ENCODE measurements at places on chromosomes 7 and 10.

DNA sequence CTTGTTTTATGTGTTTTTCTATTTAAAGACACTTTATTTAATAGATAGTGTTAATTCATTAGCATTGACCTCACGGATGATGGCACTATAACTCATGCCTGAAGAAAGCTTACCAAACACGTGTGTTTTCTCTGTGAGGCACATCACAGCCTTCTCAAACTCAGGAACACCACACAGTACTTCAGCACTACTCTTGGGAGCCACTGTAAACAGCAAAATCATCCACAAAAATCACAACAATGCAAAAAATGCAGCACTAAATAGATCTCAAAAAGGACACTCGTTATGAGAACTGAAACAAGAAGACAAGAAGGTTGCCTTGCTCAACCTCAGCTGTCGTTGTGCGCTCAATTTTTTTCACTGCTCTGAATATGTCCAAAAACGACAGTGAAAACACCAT, 12.0 kb upstream of the PARP12 start:
- no peak for DNase-seq

DNA sequence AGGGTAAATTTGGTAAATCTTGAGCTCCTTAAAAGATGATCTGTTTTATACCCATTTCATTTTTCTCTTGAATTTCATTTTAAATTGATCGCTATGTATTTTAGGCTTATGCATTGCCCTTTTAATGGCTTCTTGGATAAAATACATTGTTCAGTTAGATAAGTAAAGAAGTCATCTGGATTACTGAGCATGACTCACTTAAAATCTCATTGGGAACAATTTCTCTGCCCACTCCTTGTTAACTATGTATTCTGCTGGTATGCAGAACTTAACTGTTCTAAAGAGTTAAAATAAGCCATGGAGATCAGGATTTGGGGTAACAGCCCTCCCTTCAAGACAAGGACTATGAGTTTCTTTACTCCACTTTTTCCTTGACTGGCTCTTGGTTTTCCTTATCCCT, 134.2 kb downstream of the SND1 start:
- no peak for DNase-seq

DNA sequence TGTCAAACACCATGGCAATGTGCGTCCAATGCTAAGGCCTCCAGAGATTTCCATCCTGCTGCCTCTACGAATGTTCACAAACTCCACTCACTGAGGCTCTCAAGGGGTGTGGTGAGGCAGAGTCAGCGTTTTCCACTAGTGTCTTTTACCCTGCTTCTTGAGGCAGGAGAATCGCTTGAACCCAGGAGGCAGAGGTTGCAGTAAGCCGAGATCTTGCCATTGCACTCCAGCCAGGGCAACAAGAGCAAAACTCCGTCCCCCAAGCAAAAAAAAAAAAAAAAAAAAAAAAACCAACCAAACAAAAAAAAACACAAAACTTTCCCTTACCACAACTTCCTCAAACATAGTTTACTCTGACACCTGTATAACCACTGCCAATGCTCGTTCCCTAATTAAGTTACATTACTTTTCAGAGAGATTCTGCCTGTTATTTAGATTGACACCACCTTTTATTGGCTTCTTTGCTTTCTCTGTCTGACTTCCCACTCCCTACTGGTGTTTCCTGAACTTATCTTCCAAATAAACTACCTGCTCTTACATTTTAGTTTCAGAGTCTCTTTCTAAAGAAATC, 102.1 kb upstream of the ZNF746 start:
- DNase-seq = no peak

DNA sequence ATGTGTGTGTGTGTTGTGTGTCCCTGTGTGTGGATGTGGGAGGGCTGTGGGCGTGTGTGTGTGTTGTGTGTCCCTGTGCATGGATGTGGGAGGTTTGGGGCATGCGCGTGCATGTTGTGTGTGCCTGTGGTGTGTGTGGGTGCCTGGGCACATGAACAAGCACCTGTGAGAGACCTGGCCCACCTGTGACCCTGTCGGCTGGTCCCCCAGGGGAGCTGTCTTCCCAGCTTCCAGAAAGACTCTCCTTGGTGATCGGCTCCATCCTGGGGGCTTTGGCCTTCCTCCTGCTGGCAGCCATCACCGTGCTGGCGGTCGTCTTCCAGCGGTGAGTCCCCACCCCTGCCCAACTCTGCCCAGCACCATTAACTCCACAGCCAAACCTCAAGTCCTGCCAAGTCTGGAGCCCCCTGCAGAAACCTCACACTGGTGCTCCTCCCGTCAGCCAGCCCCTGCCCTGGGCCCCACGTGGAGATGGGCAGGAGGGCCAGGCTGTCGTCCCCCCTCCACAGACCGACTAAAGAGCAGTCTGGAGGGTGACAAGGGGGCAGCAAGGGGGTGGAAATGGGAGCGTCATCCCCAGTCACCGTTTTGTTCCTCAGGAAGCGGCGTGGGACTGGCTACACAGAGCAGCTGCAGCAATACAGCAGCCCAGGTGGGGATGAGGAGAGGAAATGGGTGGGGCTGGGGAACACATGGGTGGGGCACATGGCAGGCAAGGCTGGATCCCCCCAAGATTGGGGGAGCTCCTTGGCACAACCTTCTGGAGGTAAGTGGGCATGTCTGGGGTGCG, 12.7 kb downstream of the EPHB6 start:
- DNase-seq = no peak

- no peak for DNase-seq
These were observed 16.6 kb upstream of the AQP1 start for GRCh38 chr7:30894866-30895605.

GRCh38 chr10:61589547-61590243, 73.0 kb upstream of the CABCOCO1 start:
- DNase-seq = no peak

GRCh38 chr7:106167439-106168136, 55.5 kb upstream of the SYPL1 start:
- DNase-seq = no peak

DNA sequence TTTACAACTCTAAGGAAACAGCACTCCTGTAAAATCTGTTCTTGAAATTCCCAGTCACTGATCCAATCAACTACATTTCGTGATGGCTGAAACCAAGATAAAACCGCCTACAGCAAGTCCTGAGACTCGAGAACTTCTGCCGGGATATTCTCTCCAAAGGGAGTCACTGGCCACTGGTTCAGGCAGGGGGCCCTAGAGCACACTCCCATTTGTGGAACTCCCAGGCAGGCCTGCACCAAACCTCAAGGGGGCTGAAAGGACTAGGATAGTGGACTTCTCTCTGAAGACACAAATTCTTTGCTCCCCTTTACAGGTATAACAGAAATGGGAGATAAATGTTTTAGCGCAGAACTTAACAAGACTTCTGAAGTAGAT, 16.3 kb downstream of the CYTH3 start:
- DNase-seq = no peak

GRCh38 chr7:128791121-128791971, at the start of gene CCDC136:
Gene CCDC136 (plus strand): TSS chr7:128791968. CDS start chr7:128792412, 444 bp downstream.
- peak; percentile 92 for DNase-seq

GRCh38 chr7:2501947-2502646, 17.5 kb upstream of the LFNG start:
- DNase-seq = no peak

DNA sequence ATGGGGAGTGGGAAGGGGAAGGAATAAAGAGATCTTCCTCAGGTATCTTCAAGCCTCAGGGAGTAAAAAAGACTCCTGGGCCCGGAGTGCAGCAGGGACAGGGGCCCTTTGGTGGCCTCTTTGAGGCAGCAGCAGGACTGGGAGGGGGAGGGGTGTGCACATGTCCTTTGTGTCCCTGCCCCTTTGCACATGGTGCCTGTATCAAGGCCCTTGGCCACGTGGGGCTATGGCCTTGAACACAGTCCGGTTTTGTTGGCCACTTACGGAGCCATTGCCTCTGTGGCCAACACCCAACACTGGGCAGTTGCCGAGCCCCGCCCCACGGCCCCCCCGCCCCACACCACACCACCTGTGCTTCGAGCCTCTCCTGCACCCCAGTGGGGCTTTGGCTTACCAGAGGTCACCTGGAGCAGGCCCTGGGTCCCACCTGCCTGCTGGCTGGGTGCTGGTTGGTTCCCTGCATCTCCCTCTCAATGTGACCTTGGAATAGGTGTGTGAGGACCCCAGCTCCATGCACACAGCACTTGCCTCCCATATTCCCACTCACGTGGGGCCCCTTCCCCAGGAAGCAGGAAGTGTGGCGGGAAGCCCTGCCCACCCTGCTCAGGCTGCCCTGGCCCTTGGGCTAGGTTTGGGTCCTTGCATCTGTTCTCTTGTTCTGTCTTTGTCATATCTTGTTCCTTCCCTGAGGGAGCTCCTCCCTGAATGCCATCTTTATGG, 5.4 kb downstream of the SAP25 start:
- no peak for DNase-seq

DNA sequence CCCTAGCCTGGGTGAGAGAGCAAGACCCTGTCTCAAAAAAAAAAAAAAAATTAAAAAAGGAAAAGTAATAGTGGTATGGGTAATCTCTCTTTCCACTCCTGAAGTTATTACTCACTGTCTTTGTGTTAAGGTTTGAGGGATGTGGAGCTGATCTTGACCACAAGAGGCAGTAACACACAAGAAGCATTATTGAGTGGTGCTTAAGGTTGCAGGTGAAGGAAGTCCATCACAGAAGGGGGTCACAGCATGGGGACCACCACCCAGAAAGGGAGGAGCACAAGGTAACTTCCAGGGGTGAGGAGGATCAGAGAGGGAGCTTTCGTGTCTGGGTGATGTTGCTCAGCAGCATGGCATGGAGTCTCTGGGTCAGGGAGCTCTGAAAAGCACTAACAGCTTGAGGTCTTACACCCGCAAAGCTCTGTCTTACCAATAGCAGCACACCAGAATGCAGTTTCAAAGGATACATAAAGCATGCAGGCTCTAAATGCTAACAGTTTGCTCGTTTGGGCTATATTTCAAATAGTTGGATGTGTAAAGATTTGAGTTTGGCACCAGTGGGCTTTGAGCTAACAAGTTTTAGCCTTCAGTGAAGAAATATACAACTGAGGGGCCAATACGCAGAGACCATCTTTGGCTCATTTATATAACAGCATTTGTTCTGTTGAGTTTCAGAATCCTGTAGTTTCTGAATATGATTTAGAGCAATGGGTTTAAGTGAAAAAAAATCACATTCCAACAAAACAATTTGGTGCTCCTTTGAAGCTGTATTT, 100.4 kb upstream of the DNAJC1 start:
- peak; percentile 4 for DNase-seq

DNA sequence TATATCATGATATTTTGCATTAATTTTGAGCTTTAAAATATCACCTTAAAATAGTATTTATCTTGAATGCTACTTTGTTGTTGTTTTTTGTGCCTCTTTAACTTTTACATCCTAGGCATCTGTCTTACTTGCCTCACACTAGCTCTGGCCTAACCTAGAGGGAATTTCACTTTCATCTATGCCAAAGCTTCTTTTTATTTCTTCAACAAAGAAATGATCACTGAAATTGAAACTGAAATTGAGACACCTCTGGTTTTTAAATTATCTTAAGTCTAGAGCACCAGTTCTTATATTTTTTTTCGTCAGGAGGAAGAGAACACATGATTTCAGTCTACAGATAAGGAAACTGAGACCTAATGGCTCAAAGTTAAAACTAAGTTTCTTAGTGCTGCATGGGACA, 3.5 kb upstream of the SCIN start:
- DNase-seq = no peak

DNA sequence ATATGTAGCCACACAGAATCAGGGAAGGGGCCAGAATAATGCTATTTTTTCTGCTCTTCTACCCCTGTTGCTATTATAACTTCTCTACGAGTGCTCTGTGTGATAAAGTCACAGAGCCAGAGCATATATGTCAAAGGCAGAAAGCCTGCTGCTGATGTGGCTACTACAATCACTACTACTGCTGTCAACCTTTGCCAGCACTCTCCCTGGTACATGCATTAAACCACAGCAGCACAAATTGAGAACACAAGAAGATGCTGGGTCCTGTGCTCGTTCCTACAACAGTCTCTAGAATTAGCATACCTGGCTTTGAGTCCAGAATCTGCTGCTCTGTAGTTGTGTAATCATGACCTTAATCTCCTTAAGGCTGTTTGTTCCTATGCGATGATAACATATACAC, 108.6 kb downstream of the SEMA3A start:
- no peak for DNase-seq

- DNase-seq = no peak
These were observed 10.6 kb upstream of the DNMBP start for GRCh38 chr10:100020142-100020885.

GRCh38 chr10:99921948-99922347, 87.8 kb downstream of the DNMBP start:
- no peak for DNase-seq

GRCh38 chr10:44233561-44234482, 151.1 kb downstream of the CXCL12 start:
- no peak for DNase-seq

GRCh38 chr7:79506481-79506880, 53.0 kb upstream of the MAGI2 start:
- DNase-seq = no peak

DNA sequence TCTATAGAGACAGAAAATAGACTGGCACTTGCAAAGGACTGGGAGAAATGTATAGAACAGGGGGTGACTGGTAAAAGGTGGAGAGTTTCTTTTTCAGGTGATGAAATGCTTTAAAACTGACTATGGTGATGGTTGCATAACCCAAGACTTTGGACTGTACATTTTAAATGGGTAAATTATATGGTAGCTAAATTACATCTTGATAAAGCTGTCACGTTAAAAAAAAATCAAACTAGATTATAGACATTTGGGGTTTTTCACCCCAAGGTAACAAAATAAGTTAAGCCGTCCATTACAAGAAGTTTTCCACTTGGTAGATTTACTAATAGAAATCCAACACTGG, 24.0 kb downstream of the TMEM209 start:
- no peak for DNase-seq

GRCh38 chr7:26403640-26404039, 112.0 kb downstream of the SNX10 start:
- no peak for DNase-seq

GRCh38 chr10:113132591-113133121, 182.6 kb downstream of the TCF7L2 start:
- DNase-seq = no peak

DNA sequence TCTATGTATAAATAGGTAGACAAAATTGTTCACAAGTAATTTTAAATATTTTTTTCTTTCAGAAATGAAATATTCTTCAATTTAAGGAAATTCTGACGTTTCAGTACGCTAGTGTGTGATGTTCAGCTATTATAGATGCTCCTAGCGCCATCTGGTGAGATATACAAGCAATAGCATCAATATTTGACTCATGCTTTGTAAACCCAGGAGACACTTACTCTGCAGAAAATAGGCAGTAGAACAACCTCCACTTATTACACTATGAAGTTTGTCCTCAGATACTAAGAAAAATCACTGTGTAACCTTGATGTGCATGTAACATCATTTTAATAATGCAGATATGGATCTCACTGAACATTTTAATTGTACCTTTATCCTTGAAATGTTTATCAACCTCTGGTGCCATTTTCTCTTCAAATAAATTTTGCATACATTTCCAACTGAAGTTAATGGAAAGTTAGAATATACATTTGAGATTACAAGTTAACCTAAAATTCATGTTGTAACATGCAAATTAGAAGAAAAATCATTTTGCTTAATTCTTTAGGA, 151.5 kb upstream of the FAM3C start:
- DNase-seq = peak; percentile 7

DNA sequence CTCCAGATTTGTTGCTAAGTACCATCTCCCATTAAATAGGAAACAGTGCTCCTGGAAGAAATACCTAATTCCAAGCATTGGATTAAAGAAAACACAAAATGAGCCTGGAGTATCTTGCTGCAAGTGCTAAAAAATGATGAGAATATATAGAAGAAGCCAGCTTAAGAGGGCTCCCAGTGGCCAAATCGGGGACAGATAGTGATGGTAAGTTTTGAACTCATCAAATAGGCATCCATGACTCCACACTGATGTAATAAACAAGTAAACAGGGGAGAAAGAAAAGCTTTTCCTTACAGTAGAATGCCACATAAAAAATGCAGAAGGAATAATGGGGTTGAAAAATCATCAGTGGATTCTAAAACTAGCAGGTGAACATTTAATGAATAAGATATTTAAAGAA, 72.4 kb downstream of the CTTNBP2 start:
- DNase-seq = no peak

Measured in CD4-positive, alpha-beta T cell treated with Interleukin-17A for 4 hours (primary cell).